Bone marrow (tissue), 2 donors: ENCODE measurements at places on chromosomes 2 and 18.

DNA sequence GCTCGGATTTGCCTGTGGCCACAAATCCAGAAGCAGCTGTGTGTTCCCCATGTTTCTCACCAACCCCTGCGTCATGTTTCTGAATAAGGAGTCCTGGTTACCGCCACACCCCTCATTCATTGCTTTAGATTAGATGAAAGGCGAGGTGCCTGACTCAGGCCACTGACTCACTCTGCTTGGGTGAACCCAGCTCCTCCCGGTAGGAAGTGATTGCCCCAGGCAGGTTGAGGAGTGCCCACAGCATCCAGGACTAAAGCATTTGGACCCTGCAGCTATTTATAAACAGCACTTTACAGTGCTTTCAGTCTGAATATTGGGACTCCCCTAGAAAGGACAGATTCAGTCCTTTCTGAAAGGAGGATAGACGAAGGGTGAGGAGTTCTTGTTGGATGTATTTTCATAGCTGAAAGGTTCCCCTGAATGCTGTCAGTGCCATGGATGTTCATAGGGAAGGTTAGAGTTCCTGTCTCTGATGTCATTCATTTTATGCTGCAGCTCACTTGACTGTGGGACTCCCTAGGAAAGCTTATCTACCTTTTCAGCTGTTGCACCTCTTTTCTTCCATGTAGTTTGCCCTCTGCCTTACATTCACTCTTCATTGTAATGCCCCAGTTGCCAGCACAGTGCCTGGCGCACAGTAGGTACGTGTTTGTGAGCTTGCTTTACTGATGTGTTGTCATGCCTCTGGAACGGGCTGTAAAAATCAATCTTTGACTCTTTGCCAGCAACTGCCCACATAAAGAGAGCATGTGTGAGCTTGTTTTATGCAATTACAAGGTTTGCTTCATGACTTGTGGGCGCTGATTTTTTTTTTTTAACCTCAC lies 14.9 kb downstream of the ITGA6 start:
- no peak for DNase-seq

DNA sequence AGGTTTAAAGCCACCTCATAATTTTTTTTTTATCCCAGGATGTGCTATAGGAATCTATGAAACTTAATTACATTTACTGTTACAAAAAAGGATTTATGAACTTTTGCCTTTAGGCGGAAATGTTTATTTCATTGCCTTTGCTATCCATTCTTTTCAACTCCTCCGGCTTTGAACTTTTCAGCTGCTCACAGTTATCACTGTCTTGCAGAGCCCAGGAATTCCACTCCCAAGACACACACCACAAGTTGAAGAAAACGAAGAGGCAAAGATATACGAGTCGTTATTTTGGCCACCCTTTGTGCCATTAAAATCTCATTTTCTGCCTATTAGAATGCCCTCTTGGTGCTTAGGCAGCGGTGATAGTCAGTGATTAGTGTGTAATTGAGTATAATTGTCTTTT lies 80.0 kb downstream of the PAX3 start:
- no peak for DNase-seq

- no peak for DNase-seq
Observed at GRCh38 chr18:8188184-8188583, 421.1 kb upstream of the RAB12 start.

DNA sequence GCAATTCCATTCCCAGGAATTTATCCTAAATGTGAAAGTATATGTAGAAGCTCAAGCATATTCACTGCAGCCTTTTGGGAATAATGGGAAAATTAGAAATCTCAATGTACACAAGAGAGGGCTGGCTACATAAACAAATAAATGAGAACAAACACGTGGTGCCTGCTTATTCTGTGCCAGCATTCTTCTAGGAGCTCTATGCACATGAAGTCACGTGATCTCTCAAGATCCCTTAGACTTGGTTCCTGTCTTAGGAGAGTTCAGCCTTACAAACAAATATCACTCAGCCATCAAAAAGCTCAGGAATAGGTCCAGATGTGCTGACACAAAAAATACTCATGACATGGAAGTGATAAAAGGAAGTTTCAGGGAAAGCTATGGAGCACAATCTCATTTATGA lies 92.9 kb upstream of the SP3 start:
- DNase-seq = no peak

DNA sequence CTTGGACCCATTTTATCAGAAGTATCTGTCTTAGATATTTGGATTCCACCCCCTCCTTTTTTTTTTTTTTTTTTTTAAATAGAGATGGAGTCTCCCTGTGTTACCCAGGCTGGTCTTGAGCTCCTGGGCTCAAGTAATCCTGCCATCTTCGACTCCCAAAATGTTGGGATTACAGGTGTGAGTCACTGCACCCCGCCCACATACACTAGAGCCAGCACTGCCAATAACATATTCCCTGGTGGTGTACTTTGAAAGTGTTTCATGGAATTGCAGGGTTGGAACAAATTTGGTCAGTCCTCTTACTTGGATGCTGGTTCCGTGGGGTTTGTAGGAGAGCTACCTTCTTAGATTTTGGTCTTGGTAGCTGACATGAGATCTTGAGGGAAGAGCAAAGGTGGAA lies 15.0 kb downstream of the PDCL3 start:
- DNase-seq = no peak

- no peak for DNase-seq
Observed at GRCh38 chr18:61891271-61891670, 1.5 kb downstream of the RNF152 start.

- peak; percentile 24 for DNase-seq
Observed at GRCh38 chr2:162840598-162841246, 2.2 kb upstream of the KCNH7 start.

DNA sequence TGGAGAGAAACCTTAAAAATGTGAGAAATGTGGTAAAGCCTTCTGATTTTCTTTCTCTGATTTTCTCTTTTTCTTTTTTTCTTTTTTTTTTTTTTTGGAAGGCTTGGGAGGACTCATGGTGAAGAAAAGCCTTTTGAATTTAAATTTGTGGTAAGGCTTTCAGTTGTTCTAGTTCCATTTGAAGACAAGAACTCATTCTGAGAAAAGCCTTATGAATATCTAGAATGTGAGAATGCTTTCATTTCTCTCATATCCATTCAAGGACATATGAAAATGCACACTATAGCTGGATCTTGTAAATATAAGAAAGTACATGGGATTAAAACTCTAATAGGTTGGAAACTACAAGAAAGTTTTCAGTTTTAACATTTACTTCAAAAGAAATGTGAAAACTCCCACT lies 1045.2 kb upstream of the NRXN1 start:
- DNase-seq = no peak

DNA sequence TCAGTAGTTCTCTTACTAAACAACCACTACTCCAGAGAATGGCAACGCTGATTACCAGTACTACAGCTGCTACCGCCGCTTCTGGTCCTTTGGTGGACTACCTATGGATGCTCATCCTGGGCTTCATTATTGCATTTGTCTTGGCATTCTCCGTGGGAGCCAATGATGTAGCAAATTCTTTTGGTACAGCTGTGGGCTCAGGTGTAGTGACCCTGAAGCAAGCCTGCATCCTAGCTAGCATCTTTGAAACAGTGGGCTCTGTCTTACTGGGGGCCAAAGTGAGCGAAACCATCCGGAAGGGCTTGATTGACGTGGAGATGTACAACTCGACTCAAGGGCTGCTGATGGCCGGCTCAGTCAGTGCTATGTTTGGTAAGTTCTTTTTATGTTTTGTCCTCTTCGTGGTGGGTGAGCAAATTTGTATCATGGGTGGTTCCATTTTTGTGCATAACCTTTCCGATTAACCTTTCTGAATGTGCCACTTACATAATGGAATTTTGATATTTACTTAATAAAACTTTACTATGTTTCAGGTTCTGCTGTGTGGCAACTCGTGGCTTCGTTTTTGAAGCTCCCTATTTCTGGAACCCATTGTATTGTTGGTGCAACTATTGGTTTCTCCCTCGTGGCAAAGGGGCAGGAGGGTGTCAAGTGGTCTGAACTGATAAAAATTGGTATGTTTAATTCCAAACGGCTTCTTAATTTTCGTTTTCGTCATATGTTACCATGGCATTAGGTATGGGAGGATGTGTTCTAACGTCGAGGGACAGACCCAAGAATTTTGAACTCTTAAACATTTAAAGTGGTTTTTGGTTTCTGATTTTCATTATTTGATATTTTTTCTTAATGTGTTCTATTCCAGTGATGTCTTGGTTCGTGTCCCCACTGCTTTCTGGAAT lies 1.3 kb downstream of the SLC20A1 start:
- no peak for DNase-seq

- DNase-seq = no peak
Observed at GRCh38 chr2:36587101-36587500, 10.9 kb downstream of the FEZ2 start.

- DNase-seq = no peak
Observed at GRCh38 chr2:206986943-206987342, 47.6 kb downstream of the CPO start.

DNA sequence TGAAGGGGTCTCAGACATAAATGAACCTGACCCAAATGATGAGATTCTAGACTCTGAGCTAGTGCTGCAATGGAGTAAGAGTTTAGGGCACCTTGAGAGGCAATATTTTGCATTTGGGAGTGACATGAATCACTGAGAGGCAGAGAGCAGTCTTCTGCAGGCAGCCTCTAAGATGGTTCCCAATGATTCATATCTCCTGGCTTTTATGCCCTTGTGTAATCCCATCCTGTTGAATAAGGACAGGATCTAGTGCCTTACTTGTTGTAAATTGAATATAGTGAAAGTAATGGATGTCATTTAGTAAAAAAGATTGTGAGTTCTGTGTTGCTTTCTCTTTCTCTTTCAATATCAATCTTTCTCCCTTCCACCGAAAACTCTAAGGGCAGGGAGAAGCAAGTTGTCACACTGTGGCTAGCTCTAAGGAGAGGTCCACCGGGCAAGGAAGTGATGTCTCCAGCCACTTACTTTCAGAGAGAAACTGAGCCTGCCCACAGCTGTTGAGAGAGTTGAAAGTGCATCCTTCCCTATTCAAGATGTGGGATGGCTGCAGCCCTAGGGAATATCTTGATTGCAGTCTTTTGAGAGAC lies 144.7 kb downstream of the TRIB2 start:
- DNase-seq = no peak

DNA sequence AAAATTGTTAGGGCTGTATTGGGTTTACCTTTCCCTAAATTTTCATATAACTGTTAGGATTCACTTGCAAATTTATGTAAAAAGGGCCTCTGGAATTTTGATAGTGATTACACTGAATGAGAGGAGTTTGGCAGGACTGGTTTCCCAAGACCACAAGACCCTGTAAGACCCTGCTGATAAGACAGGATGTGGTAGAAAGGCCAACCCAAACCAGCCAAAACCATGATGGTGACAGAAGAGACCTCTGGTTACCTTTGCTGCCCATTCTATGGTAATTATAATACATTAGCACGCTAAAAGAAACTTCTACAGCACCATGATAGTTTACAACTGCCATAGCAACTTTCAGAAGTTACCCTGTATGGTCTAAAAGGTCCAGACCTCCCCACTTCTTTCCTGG lies 8.3 kb upstream of the CASP10 start:
- no peak for DNase-seq

DNA sequence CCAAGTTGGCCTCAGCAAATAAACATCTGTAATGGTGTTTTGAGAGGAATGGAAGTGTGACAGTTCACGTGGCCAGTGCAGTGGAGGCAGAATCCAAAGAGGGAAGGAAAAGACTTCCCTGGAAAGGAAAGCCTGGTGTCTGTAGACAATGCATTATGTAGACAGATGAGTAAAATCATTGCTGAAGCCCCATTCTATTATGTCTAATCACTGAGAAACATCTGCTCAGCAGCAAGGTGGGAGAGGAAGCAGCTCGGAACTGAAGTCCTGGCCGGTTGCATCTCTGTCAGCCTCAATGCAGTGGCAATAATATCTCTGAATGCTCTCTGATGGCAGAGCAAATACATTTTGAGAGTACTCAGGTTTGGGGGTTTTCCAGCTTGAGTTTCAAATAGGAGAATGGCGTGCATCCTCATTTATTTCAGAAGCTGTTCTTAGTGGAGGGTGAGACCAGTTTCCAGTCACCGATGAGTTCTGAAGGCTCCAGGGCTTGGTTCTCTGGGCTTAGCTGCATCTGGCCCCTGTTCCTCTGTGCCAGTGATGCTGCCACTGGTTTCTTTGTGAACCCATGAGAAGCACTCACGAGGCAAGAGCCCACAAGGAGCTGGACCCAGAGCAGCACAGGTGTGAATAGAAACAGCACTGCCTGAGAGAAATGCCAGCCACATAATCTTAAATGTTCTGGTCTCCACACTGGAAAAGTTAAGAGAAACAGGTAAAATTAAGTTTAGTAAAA lies 63.3 kb downstream of the RPIA start:
- DNase-seq = no peak

- DNase-seq = no peak
Observed at GRCh38 chr2:146189541-146189940, 1655.3 kb upstream of the ACVR2A start.

DNA sequence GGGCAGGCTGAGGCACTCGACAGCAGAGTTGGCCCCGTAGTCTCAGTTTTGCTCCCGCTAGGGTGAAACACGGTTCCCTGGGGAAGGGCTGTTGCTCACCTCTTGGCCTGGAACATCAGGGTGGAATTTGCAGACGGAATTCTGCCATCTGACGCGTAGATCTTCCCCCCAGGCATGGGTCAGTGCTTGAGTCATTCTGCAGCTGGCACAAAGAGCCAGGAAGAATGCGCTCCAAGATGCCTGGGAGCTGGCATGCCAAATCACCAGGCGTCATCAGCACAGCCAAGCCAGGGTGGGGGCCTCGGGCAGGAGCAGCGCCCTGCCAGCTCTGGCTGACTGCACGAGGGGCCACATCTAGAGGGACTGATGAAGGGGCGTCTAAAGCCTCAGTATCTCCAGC lies 42.7 kb downstream of the ODC1 start:
- no peak for DNase-seq

DNA sequence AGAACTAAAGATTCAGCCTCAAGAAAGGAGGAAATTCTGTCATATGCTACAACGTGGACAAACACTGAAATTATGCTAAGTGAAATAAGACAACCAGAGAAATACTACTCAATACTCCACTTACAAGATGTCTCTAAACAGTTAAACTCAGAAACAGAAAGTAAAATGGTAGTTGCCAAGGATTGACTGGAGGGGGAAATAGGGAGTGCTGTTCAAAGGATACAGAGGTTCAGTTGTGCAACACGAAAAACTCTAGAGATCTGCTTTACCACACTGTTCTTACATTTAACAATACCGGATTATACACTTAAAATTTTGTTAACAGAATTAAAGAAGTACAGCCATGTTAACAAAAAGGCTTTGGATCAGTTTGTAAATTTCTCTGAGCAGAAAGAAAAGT lies 39.8 kb upstream of the C2orf15 start:
- no peak for DNase-seq

DNA sequence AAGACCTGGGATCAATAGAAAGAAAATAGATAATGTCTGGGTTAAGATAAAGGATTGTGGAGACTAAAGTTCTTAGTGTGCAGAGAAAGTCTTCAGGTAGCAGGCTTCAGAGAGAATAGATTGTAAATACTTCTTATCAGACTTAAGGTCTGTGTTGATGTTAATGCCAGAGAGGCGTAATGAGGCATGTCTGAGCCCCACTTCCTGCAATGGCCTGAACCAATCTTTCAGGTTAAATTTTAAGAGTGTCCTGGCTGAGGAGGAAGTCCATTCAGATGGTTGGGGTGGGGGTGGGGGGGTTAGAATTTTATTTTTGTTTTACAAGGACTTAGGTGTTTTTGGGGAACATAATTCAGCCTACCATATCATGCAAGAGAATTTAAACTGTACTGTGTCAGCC lies 129.5 kb downstream of the EVA1A start:
- no peak for DNase-seq

GRCh38 chr2:83342860-83343329 lies 1116.2 kb downstream of the SUCLG1 start:
- DNase-seq = peak; percentile 12
